ENCODE measurements at places on chromosomes 7 and 10. TPM values are rescaled to one million over a fixed set of nuclear protein-coding genes. Genes with fewer than 3 reads are reported as not detected.

DNA sequence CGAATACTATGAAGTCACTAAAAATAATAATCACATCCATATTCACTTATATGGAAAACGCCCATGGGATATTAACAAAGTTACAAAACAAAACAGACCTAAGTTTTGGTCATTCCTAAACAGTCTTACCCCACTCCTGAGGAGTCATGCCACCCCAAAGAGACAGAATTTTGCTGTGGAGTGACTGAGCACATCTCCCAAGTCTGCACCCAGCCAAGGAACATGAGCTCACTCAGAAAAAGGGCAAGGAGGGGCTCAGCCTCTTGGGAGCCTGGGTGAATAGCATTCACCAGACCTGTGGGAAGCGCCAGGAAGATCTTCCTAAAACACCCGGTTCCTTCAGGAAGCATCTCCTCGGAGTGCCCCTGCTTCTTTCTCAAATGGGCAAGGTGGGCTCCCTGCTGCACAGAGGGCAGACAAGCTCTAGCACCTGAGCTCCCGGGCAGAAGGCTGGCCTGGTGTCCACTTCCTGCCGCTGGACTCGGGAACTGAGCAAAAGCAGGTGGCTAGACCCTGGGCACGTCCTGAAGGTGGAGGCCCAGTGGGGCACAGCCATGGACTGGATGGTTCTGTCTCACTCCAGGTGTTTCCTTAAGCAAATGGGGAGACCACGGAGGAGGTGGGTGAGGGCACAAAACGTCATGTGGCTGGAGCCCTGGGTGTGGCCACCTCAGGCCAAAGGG lies 31.0 kb downstream of the TNS3 start:
- no peak for DNase-seq

DNA sequence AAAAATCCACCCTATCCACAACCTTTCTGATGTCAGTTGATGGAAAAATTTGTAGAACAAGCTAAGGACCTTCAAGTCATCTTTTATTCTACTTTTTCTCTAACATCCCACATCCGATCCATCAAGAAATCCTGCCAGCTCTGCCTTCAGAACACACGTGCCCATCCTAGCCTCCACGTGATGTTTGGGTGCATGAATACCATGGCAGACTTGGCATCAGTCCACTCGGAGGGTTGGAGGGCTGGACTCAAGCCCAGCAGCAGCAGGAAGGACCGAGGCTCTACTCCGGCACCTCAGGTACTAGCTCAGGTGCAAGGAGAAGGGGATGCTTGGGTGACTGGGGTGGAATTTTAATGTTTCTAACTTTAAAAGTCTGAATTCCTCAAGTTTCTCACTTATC lies 428.6 kb downstream of the DPP6 start:
- no peak for DNase-seq

DNA sequence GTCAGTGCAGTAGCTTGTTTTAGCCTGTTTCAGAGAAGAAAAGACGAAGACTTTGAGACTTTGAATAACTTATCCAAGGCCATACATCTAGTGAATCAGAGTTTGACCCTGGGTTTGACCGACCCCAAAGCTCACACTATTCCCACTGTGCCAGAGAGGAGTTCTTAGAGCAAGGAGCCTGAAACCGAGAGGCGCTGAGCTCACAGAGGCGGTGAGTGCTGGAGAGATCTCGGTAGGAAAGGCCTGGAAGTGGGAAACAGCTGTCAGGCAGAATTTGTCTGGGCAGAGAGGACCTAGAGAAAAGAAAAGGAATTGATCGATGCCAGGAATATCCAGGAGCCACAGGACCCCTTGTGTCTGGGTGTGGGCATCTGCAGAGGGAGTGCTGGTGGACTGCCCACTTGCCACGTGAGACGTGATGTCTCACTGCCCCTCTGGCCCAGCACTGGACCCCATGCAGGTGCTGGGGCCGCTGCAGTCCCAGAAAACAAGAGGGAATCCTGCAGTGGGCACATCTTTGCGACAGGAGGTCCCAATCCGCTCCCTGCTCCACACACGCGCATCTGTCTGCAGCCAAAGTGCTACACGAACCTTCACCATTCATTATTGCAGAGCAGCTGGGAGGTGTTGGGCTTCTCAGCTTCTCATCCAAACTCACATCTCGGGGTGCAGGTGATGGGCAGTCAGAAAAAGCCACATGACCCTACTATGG lies 6.2 kb downstream of the CALML3 start:
- DNase-seq, result no peak

DNA sequence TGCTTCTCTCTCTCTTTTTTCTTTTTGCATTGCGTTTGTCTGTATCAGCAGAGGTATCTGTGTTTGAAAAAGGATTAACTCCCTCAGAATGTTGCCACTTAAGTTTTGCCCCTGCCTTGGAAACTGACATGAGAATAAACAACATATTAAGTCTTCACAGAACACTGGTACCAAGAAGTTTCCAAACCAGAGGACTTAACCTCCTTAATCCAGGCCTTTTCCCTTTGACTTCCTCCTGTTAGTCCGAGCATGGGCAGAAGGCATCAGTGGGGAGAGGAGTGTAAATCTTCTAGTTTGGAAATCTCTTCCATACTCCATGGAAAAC lies 681.4 kb downstream of the LRMDA start:
- DNase-seq, result no peak

DNA sequence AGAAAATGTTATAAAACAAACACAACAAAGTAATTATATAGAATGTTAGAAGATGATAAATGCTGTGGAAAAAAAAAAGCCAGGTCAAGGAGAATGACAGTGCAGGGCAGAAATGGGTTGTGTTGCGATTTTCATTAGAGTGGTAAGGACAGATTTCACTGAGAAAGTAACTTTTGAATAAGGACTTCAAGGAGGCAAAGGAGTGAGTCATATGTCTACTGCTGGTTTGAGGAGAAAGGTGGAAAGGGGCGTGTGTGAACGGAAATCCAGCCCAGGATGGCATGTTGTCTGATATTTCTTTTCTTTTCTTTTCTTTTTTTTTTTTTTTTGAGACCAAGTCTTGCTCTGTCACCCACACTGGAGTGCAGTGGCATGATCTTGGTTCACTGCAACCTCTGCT lies 12.3 kb upstream of the DLD start:
- DNase-seq, result no peak

- DNase-seq, result no peak
Measured at GRCh38 chr7:2631946-2632732, at the start of gene TTYH3. Gene TTYH3, plus strand, starts transcription at chr7:2631986. Its CDS starts 170 bp downstream, at chr7:2632156.

DNA sequence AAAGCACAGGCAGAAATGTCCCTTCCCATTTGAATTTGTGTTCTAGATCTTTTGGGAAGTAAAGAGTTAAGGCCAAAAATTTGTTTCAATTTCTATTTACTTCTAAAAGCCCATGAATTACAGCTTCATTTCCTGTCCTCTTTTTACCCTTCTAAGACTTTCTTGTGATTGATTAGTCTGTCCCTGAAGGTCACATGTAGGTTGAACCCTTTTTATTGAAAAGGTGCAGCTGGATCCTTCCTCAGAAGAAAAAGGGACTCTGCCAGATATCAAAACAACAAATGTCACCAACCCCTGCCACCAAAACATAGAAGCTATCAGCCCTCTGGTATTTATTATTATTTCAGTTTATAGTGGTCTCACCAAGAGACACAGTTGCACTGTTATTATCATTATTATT lies 424.9 kb upstream of the DPP6 start:
- DNase-seq, result no peak

DNA sequence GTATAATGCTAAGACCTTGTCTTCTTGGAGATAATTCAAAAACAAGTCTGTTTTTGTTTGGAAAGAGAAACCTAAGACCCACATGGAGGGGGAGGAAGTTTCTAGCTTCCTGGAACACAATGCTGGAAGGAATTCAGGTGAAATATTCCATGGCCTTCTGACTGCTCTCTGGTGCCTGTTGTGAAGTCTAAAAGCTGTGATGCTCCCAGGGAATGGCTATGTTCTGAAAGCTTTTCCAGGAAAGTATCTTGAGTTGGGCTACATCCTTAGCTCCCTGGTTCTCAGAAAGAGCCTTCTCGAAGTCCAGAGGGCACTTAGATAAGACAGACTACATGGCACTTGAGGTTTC lies 12.5 kb upstream of the PFKP start:
- no peak for DNase-seq

DNA sequence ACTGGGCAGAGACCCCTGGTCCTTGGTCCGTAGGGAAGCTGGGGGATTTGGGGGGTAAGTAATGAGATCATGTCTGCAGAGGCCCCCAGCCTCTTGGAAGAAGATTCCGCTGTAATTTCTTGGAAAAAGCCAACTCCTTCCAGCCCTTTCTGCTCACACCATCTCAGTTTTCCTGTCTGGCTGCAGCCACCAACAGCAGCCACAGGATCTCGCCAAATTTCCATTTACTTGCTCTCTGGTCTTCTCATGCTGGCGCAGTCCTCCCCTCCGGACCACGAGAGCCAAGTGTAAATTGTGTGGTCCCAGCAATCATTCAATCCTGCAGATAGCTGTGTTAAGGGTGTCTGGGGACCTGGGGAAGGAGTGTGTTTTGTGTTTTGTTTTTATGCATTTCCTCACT lies 49.6 kb downstream of the ASB13 start:
- DNase-seq, result no peak

- DNase-seq, result no peak
Measured at GRCh38 chr10:128035557-128035973, 90.7 kb downstream of the MKI67 start.

GRCh38 chr7:29265208-29265923 lies 70.8 kb downstream of the CHN2 start:
- DNase-seq, result no peak

- DNase-seq, result no peak
Measured at GRCh38 chr7:139531094-139531493, 7.6 kb downstream of the CLEC2L start.

- no peak for DNase-seq
Measured at GRCh38 chr10:121080281-121080891, 229.2 kb downstream of the WDR11 start.

- DNase-seq, result no peak
Measured at GRCh38 chr10:20858292-20859124, 38.6 kb downstream of the NEBL start.

DNA sequence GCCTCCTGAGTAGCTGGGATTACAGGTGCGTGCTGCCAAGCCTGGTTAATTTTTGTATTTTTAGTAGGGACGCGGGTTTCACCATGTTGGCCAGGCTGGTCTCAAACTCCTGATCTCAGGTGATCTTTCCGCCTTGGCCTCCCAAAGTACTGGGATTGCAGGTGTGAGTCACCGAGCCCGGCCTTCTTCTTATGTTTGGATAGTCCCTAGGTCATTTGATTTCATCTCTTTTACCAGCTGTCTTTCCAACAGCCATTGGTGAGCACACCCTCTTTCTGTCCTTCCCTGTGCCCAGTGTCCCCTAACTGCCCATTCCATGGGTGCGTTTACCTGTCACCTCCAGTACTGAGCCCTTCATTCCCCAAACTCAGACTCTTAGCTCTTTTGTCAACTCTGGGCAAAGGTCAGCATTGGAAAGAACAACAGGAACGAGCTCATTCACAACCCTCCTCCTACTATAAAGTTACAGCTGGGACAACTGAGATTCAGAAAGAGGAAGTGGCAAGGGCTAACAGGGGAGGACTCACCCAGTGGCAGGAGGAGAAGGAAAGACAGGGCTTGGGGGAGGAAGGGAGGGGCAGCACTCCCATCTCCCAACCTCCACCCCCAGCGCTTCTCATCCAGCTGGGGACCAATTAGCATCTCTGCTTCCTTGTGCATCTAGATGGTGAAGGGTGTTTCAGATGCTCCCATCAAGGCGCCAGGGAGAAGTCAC lies 5.6 kb downstream of the SSC4D start:
- DNase-seq, result no peak

GRCh38 chr10:15245530-15245929 lies 77.0 kb upstream of the NMT2 start:
- DNase-seq, result no peak

- no peak for DNase-seq
Measured at GRCh38 chr10:100737355-100738054, 7.9 kb upstream of the PAX2 start.

MMD2 gene
- not detected for total RNA-seq

AKR1C8 gene
- not detected for total RNA-seq

AKAP9 gene
- 72.1 TPM for total RNA-seq

CLCN1 gene
- total RNA-seq, result 0.68 TPM

THSD7A gene
- 6.1 TPM for total RNA-seq

SPDYE8 gene
- total RNA-seq, result not detected

CCDC136 gene
- 34.7 TPM for total RNA-seq

WNT2 gene
- not detected for total RNA-seq

Measured in thoracic aorta (tissue), 2 donors.